ENCODE measurements at places on chromosomes 13 and 19.
A peak's percentile ranks its signal among the peaks of the same experiment; 100 is the strongest.

GRCh38 chr13:39257642-39258041 is 219.4 kb downstream of the NHLRC3 start:
- DNase-seq, result no peak

DNA sequence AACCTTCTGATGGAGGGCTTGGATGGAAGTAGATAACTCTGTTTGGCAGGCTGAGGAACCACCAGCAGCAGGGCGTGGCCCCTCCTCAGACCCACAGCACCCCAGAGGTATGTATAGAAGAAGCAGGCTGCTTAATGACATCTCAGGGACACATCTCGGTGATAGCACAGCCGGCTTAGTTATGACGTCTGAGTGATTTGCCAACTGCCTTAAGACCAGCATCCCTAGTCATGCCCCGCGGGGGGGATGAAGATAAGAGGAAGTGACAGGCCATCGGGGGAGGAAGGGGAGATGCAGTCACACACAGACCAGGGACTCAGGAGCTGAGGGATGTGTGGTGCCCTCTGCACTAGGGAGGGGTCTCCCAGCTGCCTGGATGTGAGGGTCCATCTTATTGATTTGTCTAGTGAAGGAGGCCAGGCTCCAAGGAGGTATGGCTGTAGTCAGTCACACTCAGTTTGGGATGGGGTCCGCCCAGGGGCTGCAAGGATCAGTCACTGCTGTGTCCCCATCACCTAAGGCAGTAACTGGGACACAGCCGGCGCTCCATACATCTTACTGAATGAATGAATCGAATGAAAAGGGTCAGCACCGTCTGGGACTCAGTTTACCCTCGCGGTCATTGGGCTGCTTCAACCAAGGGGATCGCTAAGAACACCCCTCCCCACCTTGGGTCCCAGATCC is 19.2 kb upstream of the ERCC1 start:
- peak; percentile 18 for DNase-seq

GRCh38 chr19:56308792-56309191 is 5.8 kb downstream of the ZSCAN5A start:
- no peak for DNase-seq

- DNase-seq, result no peak
Measured at GRCh38 chr13:112947796-112948195, 21.2 kb upstream of the MCF2L start.

DNA sequence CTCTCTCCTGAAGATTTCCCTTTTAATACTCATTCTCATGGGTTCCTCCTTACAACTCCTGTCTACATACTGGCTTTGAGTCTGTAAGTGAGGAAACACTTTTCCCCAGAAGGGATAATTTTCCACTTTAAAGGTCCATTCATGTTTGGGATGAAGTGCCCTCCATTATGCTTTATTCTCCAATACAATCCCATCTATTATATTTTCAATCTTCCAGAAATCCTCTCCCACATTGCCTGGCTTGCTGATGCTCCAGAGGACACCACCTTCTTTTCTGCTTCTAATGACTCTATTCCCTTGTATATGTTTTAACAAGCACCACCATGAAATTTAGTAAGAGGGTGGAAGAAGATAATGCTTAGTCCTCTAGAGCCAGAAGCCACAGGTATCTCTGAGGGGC is 92.7 kb upstream of the NBEA start:
- no peak for DNase-seq

GRCh38 chr19:6067975-6068374 is 42.3 kb downstream of the RFX2 start:
- no peak for DNase-seq

GRCh38 chr19:12757544-12758274 is 6.1 kb downstream of the BEST2 start:
- DNase-seq, result peak; percentile 40

DNA sequence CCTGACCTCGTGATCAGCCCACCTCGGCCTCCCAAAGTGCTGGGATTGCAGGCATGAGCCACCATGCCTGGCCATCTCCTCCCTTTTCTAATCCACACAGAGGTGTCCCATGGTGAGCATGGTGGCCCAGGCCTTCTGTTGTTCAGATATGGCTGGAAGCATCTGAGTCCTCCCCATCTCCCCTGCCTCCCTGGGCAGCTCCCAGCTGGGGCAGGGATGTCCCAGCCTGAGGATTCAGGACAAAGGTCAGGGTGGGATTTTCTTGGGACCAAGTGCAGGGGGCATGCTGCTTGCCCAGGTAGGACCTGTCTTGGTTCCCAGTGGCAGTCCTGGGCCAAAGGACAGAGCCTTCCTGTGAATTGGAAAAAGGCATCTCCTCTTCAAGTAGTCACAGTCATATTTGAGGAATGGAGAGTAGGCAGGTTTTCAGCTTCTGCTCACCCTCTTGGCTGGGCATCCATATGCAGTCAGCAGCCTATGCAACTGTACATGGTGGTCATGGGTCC is 10.8 kb downstream of the ADGRE2 start:
- DNase-seq, result no peak

- DNase-seq, result no peak
Measured at GRCh38 chr19:42281827-42282762, 13.0 kb downstream of the CIC start.

DNA sequence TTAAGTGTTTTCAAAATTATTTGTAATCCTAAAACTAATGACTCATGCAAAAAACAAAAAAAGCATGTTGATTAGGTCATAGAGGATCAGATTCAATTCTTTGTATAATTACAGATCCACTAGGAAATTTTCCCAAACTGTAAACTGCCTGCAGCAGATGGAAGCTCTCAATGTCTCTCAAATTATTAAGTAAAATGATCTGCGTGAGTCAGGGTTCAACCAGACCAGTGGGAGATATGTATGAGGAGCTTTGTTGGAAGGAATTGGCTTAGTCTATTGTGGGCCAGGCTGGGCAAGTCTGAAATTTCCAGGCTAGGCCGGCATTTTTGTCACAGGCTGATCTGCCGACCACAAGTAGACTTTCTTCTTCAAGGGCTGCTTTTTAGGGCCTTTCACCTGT is 14.4 kb upstream of the SACS start:
- no peak for DNase-seq

- peak; percentile 3 for DNase-seq
Measured at GRCh38 chr13:44191504-44192171, 182.0 kb upstream of the SERP2 start.

DNA sequence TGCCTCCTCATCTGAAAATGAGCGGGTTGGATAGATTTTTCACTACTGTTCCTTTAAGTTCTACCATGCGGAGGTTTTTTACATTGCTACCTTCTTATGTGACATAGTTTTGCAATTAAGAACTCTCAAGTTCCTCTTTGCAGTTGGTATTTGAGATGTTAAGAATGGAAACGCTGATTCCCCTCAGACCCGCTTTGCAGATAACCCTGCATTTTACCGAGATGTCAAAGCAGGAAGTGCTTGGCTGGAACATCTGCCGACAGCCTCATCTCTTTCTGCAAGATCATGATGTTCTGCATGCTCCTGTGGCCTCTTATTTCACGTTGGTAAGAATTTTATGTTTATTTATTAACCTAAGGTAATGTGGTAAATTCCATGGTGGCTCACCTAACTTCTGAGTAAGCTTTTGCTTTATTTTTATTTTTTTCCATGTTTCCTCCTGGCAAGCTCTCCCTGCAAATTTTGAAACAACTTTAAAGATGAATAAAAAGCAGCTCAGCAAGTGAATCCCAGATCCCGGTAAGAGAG is 22.5 kb downstream of the PABPC3 start:
- no peak for DNase-seq

- DNase-seq, result no peak
Measured at GRCh38 chr13:45206340-45206739, 5.5 kb upstream of the KCTD4 start.

GRCh38 chr19:55487924-55488687 is at the start of gene SSC5D:
SSC5D (plus strand) TSS chr19:55488436; CDS start chr19:55488590, 154 bp downstream.
- DNase-seq, result no peak

GRCh38 chr13:106464076-106464475 is 71.4 kb downstream of the EFNB2 start:
- DNase-seq, result no peak

GRCh38 chr19:3366753-3367627 is 607 bp downstream of the NFIC start:
- no peak for DNase-seq

DNA sequence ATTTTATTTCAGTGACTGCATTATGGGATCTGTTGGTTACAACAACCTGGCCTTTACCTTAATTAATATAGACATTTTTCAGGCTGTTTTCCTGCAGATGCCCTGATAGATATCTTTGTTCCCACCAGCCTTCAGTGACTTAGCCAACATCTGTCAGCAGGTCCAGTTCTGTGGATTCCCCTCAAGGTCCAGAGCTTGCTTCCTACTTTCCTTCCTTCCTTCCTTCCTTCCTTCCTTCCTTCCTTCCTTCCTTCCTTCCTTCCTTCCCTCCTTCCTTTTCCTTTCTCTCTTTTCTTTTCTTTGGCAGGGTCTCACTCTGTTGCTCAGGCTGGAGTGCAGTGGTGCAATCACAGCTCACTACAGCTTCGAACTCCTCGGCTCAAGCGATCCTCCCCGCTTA is 14.4 kb upstream of the CYP2B6 start:
- DNase-seq, result no peak

GRCh38 chr19:13329766-13330165 is 176.5 kb downstream of the CACNA1A start:
- no peak for DNase-seq

DNA sequence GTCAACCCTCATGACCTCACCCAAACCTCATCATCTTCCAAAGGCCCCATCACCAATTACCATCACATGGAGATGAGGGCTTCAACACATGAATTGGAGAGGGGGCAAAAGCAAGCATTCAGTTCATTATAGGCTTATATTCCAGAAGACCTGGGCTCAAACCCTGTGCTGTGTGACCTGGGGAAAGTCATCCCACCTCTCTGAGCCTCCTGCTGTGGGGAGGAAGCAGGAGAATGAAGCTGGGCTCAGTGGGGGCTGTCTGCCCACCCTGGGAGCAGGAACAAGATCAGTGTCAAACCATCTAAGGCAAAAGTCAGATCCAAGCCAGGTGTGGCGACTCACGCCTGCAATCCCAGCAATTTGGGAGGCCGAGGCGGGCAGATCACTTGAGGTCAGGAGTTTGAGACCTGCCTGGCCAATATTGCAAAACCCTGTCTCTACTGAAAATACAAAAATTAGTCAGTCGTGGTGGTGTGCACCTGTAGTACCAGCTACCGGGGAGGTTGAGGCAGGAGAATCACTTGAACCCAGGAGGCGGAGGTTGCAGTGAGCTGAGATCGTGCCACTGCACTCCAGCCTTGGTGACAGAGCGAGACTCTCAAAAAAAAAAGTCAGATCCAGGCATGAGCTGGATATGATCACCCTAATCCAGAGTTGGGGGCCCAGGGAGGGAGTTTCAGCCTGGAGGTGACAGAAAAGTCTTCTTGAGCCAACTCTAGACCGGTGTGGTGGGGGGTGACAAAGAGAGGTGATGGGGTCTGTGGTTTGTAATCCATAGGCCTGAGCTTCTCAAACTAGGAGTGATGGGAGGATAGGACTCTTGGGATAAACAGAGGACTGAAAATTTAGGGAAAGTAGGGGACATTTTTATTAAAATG is 1.6 kb upstream of the TPM4 start:
- DNase-seq, result no peak

- no peak for DNase-seq
Measured at GRCh38 chr19:602391-603301, 13.0 kb downstream of the HCN2 start.

GRCh38 chr13:110403315-110403714 is 96.2 kb downstream of the COL4A2 start:
- DNase-seq, result no peak

GRCh38 chr13:51738226-51738905 is 65.6 kb downstream of the DHRS12 start:
- no peak for DNase-seq

DNA sequence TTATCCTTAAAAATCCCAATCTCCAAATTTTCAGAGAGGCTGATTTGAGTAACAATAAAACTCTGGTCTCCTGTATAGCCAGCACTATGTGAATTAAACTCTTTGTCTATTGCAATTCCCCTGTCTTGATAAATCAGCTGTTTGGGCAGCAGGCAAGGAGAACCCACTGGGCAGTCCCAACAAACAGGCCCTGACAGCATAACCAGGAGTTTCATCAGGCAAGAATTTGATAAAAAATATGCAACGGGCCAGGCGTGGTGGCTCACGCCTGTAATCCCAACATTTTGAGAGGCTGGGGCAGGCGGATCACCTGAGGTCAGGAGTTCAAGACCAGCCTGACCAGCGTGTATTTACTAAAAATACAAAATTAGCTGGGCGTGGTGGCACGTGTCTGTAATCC is 42.1 kb downstream of the STK24 start:
- no peak for DNase-seq

DNA sequence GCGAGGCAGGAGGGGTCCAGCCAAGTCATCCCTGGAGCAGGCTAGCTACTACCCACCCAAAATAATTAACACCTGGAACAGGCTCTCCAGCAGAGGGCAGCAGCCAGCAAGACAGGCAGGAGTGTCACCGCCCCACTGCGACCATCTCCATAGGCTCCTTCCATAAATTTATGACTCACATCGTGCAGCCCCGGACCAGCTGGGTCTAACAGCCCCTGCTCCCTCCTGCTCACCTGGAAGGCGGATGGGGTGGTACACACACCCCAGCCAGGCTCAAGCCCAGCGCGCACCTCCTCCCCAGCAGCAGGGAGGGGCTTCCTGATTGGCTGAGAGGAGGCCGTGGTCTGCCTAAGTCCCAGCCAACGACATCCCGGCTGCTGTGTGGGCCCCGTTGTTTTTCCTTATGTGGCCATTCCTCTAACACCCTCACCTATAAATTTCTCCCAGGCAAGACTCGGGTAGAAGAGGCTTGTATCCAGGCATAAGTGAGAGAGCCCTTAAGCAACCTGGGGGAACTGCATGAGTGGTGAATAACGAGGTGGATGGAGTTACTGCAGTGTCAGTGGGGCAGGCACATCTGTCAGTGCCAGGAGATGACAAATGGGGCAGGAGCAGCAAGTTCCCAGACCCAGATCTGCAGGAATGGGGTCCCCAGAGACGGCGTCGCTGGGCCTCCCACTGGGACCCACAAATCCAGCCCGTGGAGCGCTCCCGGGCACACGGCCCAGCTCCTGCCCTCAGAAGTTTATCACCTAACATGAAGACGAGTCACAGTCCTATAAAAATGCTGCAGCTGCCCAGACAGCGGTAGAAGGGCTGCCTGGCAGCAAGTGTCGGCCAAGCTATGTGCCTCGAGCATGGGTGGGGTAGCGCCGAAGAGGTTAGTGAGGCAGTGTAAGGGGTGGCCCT is 43.1 kb downstream of the CEBPG start:
- peak; percentile 42 for DNase-seq

DNA sequence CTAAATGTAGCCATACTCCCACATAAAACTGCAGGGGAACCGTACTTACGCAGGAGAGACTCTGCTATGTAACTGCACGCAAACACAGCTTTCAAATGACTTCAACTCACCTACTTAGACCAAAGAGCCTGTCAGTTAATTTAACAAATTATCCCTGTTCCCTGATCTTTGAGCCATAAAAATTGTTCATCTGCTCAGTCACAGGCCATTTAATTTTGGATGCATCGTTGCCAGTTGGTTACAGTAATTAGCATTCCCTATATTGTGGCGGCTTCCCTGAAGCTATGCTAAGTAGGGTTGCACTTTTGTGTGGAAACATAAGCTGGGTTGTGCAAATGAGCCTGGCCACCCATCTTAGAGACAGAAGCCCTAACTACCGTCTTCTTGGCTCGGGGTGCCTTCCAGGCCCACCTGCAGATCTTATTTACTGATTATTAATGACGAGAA is 21.2 kb upstream of the OBI1 start:
- DNase-seq, result no peak

Data from effector CD8-positive, alpha-beta T cell (primary cell).